ENCODE measurements at places on chromosomes 2 and 18.

DNA sequence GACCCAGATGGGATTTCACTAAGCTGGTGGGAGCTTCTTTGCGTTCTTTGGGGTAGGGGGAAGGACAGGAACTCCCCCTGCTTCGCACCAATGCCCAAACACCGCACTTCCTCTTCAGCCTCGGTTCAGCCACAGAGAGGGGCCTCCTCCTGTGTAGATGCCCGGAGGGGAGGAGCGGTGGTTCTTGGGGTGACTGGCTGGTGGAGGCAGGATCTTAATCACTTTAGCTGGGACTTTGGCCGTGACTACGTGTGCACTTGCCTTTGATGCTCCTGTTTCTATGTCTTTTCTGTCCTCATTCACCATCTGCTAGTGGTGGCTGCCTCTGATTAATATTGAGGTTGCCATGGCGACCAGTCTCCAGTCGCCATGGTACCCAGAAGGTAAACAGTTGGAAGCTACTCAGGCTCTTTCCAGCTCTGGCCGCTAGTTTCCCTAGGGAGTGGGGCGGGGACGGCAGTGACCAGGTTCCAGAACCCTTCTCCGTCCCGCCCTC lies 1.9 kb downstream of the CNGA3 start:
- no peak for DNase-seq

DNA sequence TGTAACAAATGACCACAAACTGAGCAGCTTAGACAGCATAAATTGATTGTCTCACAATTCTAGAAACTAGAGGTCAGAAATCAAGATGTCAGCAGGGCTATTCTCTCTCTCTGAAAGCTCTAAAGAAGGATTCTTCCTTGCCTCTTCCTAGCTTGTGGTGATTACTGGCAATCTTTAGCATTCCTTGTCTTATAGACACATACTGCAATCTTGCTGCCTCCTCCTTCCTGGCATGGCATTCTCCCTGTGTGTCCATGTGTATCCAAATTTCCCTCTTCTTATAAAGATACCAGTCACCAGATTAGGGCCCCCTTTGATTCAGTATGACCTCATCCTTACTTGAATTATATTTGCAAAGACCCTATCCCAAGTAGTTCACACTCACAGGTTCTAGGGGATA lies 2.3 kb downstream of the ASB3 start:
- no peak for DNase-seq

- DNase-seq, result no peak
These were observed 122.3 kb downstream of the HNMT start for GRCh38 chr2:138086576-138086975.

DNA sequence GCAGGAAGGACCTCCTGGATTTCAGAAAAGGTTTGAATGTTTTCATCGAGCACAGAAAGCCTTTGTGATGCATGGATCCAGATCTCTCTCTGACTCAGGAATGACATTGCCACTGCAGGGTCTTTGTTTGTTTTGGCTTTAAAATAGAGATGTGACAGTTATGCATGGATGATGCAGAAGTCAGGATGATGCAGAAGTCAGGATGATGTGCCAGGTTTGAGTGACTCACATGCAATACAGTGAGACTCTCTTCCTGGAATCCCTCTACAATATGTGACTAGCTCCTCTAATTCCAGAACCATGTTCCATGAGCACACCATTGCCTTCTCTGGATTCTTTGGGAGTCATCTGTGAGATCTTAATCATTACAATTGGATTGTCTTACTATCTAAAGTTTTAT lies 177.9 kb upstream of the RAB6C start:
- DNase-seq, result no peak

DNA sequence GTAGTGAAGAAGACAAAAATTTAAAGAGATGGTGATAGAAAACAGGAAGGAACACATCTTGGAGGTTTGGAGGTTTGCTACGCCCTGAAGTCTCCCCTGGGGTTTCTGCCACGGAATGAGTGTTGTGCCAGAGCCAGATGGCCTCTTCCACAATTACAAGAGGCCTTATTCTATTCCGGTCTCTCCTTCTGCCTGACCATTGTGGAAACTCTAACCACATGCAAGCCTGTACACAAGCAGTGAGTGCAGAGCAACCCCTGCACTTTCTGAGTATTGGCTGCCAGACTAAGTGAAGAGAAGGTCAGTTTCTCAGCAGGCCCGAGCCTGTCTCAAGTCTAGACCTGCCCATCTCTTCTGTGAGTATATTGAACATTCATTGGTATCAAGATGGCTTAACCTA lies 22.7 kb upstream of the MYO1B start:
- DNase-seq, result no peak

GRCh38 chr18:35089382-35089781 lies 48.2 kb downstream of the MAPRE2 start:
- no peak for DNase-seq

DNA sequence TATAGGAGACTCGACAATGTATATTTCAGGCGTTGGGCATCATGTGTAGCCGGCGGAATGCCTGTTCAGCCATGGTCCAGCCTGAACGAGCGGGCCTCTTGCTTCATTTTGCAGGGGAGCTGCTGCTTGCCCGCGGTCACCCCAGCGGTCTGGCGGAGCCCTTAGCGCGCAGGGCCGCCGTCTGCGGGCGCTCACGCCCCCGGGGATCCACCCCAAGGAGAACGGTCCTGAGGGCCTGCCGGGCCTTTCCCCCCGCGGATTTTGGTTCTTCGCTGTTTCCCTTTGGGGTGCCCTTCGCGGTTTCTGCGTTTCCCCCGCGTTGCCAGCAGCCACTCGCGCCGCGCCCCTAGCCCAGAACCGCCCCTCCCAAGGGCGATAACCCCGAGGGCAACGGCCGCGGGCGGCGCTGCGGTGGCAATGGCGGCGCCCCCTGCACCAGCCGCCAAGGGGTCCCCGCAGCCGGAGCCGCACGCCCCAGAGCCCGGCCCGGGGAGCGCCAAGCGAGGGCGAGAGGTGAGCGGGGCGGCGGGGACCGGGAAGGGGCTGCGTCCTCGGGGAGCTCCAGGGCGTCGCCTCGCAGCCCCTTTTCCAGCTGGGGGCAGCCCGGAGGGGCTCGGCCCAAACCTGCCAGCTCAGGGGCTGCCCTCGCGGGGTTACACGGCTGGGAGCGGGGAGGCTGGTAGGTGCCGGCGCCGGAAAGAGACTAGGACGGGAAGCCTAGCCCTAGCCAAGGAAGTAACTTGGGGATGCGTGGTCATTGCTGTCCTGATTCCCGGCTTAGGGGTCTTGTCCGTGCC lies at the start of gene MFSD2B:
Gene MFSD2B (plus strand): TSS at position 406 of the 797 bp plus-strand sequence. CDS start 12 bp downstream, at position 418.
- no peak for DNase-seq

DNA sequence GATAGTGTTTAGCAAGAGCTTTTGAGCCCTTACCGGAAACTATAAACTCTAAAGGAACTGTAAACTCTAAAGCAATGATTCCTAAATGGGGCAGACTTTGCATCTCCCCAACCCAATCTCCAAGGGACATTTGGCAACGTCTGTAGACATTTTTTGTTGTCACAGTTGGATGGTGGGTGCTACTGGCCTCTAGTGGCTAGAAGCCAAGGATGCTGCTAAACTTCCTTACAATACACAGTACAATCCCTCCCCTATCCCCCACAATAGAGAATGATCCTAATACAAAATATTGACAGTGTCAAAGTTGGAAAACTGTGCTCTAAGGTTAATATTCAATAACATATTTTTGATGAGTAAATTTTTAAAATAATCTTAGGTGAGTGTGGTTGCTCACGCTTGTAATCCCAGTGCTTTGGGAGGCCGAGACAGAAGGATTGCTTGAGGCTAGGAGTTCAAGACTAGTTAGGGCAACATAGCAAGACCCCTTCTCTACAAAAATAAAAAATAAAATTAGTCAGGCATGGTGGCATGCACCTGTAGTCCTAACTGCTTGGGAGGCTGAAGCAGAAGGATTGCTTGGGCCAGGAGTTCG lies 66.7 kb downstream of the PTPN4 start:
- no peak for DNase-seq

DNA sequence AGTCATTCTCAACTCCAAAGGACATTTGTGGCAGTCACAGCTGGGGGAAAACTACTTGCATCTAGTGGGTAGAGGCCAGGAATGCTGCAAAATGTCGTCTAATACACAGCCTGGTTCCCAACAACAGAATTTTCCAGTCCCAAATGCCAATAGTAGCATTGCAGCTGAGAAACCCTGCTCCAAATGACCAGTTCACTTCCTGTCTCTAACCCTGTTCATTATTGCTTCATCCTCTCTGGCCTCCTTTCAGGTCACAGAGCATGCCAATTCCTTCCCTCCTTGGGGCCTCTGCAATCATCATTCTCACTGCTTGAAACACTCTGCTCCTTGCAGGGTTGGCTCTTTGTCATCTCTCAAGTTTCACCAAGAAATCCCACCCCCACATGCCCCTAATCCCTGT lies 139.1 kb downstream of the IRS1 start:
- DNase-seq, result no peak

GRCh38 chr2:77666251-77666980 lies 144.2 kb upstream of the LRRTM4 start:
- no peak for DNase-seq

Data from stimulated activated CD4-positive, alpha-beta T cell treated with anti-CD3 and anti-CD28 coated beads, Interleukin-4, amount 100 ng/mL, for 48 hours (primary cell).